Activated T-cell treated with anti-CD3 and anti-CD28 coated beads, Interleukin-2, amount 50 U/mL, for 72 hours (primary cell): ENCODE measurements at places on chromosomes 13 and 19. TPM values are rescaled to one million over a fixed set of nuclear protein-coding genes. Genes with fewer than 3 reads are reported as not detected.

- DNase-seq = peak; percentile 6
Measured at GRCh38 chr13:96020155-96020575, 33.0 kb downstream of the UGGT2 start.

DNA sequence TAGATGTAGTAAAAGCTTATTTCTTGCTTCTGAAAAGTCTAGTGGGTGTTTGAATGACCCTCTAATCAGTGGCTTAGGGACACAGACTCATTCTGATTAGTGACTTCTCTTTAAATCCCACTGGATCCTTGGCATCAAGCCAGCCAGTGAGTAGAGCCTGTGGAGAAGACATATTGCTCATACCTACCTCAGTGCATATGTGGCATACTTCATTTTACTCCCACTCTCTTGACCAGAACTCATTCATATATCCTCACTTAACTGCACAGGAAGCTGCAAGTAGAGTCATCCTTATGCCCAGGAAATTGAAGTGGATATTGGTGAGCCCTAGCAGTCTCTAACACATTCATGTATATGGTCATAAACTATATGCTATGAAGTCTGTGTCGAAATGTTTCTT lies 148.3 kb downstream of the PDS5B start:
- peak; percentile 11 for DNase-seq

GRCh38 chr19:46474211-46474610 lies 2.8 kb upstream of the PNMA8A start:
- DNase-seq = no peak

DNA sequence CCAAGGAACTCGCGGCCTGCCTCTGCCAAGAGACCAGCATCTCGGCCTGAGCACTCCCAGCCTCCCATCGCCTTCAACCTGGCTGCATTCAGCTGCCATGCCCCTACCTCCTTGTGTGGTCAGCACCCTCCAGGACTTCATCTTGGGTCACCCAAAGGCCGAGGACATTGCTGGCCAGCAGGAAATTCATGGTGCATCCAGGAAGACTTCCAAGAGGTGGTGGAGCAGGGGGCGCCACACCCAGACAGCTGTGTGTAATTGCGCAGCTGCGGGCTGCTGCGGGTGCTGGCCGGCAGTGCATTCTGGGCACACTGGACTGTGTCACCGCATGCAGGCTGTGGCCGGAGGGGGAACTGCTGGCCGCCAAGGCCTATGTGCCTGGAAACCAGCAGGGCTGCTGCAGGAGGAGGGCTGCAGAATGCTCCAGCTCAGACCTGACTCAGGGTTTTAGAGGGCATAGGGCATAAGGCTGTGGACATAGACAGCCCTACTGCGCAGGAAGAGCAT lies 164.3 kb upstream of the TUBA3C start:
- no peak for DNase-seq

GRCh38 chr19:32498648-32499200 lies 82.3 kb upstream of the PDCD5 start:
- no peak for DNase-seq

- DNase-seq = peak; percentile 21
Measured at GRCh38 chr19:31054430-31054829, 294.8 kb downstream of the TSHZ3 start.

DNA sequence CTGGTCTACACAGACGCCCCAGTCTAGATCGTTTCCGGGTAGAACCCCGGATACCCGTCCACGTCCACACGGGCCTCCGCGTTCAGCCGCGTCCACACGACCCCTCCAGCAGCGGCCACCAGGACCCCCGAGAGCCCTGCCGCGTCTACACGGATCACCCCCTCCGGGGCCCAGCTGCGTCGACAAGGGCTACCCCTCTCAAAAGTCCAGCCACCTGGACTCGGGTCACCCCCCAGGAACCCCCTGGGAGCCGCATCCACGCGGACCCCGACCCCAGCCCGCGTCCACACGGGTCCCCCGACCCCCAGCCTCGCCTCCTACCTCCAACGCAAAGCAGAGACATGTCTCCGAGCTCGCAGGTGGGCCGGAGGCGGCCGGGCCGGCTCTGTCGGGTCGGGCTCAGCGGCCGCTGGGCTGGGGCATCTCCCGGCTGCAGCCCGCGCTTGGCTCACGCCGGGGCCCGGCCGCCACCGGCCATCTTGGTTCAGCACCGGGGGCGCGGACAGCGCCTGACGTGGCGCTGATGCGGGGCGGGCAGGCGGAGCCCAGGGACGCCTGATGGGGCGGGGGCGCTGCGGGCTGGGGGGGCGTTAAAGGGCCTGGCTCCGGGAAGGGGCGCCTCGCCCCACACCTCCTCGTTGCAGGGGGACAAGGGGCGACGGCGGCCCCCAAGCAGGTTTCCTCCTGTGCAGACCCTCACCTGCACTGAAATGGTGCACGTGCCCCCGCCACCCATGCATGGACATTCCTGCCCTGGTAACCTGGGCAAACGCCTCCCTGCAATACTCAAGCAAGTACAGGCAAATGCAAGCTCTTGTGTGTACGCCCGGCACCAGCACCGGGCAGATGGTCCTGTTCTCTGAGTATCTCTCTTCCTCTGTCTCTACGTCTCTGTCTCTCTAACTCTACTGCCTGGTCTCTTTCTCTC lies at the start of gene UNC13A:
UNC13A (minus strand) TSS at position 498 of the 928 bp plus-strand sequence; CDS start at position 343, 155 bp downstream.
- peak; percentile 67 for DNase-seq

DNA sequence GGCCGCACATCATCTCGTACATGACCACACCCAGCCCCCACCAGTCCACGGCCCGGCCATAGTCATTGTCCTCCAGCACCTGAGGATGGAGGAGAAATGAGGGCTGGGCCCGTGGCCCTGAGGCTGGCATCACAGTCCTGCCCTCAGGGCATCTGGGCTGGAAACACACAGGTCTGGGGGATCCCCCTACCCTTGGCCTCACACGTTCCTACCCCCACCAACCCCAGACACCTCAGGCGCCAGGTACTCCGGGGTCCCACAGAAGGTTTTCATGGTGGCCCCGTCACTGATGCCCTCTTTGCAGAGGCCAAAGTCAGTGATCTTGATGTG lies 9.5 kb upstream of the CCNP start:
- no peak for DNase-seq

- peak; percentile 62 for DNase-seq
Measured at GRCh38 chr19:49421039-49421877, 2.0 kb downstream of the PTH2 start.

- DNase-seq = no peak
Measured at GRCh38 chr19:23183251-23183650, 66.4 kb downstream of the ZNF730 start.

GRCh38 chr13:85993567-85993966 lies 194.3 kb upstream of the SLITRK6 start:
- no peak for DNase-seq

- DNase-seq = no peak
Measured at GRCh38 chr13:109985871-109986450, 199.6 kb upstream of the IRS2 start.

DNA sequence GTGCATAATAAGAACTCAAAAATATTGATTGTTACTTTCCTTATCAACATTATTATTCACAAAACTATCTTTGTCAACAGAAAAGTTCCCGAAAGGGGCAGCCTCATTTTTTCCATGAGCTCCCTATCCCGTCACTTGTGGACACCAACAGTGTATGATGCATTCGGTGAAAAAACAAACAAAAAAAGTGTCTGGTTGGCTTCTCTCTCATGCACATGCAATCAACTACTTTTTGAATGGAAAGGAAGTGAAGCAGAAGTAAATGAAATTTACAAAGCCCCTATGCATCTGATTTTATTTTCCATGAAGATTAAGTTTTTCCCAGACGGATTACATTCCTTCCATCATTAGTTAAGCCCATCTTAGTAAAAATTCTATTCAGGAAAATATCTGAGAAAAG lies 526.9 kb downstream of the RFC3 start:
- no peak for DNase-seq

GRCh38 chr13:21150013-21150412 lies 26.3 kb downstream of the SKA3 start:
- DNase-seq = no peak

- no peak for DNase-seq
Measured at GRCh38 chr19:36093687-36094086, 17.3 kb upstream of the OVOL3 start.

GRCh38 chr13:98258226-98258625 lies 81.2 kb upstream of the RNF113B start:
- DNase-seq = no peak

DNA sequence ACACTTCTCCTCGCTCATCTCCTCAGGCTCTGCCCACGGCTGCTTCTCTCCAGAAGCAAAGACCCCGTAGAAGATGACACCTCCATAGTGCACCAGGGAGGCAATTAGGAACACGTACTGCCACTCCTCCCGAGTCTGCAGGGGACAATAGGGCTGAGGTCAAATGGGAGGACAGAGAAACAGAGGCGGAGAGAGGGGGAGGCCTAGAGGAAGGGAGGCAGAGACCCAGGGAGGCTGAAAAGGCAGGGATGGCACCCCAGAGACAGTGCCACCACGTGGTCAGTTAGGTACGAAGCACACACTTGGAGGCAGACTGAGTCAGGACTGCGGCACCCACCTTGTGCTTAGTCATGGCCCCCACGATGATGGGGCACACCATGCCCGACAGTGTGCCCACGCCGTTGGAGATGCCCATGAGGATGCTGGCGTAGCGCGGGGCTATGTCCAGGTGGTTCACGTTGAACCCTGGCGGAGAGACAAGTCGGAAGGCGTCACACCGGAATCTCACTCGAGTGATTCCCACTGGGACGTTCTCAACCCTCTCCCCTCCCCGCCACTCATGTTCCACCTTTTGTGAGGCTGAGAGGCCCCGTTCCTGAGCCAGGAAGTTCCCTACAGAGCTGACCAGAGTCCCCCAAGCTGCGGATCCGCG lies 5.6 kb downstream of the GFY start:
- DNase-seq = no peak

- no peak for DNase-seq
Measured at GRCh38 chr13:94416454-94417080, 62.9 kb downstream of the DCT start.

DNA sequence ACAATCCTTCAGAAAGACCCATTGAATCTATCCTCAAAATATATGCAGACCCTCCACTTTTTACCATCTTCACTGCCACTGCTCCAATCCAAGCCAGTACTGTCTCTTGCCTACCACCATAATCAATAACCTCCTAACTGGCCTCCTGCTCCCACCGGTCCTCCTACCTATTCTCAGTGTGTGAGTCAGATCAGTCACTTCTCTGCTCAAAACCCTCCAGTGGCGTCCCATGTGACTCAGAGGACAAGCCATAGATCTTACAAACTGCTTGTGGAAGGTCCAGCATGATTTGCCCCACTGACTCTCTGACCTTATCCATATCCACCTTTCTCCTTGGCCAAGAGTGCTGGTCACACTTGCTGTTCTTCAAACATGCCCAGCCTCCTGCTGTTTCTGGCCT lies 23.4 kb upstream of the MBNL2 start:
- no peak for DNase-seq

DNA sequence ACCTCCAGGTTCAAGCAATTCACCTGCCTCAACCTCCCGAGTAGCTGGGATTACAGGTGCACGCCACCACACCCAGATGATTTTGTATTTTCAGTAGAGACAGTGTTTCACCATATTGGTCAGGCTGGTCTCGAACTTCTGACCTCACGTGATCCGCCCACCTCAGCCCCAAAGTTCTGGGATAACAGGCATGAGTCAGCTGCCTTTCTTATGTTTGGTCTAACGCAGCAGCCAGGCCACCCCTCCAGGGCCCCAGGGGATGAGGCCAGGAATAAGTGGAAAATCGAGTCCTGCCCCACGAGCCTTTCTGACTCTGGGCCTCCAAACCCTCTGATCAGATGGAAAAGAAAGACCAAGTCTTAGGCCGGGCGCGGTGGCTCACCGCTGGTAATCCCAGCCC lies 44.5 kb downstream of the CERS4 start:
- DNase-seq = no peak

DNA sequence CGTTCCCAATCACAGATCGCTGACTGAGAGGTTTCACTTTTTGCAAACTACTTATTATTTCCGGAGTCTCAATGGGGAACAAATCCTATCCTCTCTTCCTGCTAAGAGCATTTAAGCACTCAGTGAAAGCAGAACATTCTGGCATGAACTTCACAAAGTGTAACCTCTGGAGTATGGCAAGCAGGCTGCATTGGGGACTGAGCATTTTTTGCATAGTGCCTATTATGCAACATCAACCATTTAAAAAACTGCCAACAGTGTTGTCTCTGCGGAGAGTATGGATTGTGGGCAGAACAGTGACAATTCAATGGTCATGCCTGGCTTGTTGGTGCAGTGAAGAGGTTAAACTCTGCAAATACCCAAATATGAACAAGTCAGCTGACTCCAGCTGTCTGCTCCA lies 484.6 kb downstream of the OLFM4 start:
- DNase-seq = no peak

GRCh38 chr13:31870511-31870910 lies 131.2 kb downstream of the RXFP2 start:
- no peak for DNase-seq

- no peak for DNase-seq
Measured at GRCh38 chr19:50720921-50721381, 1.3 kb upstream of the SHANK1 start.

- DNase-seq = no peak
Measured at GRCh38 chr13:99977334-99977911, 4.2 kb upstream of the ZIC2 start.

- DNase-seq = peak; percentile 42
Measured at GRCh38 chr13:28542804-28543203, 47.9 kb upstream of the FLT1 start.

DACT3 gene
- 3.4 TPM for total RNA-seq

HSPB6 gene
- 2.4 TPM for total RNA-seq

NUMBL gene
- 18.6 TPM for total RNA-seq

F7 gene
- not detected for total RNA-seq

CAMSAP3 gene
- 2.0 TPM for total RNA-seq

TMEM272 gene
- total RNA-seq = 0.30 TPM

NCR1 gene
- total RNA-seq = 4.1 TPM

LDLR gene
- 23.3 TPM for total RNA-seq
